ENCODE measurements at places on chromosomes 3 and 15.

GRCh38 chr3:43378066-43378935 is 92.0 kb downstream of the SNRK start:
- peak; percentile 75 for DNase-seq

DNA sequence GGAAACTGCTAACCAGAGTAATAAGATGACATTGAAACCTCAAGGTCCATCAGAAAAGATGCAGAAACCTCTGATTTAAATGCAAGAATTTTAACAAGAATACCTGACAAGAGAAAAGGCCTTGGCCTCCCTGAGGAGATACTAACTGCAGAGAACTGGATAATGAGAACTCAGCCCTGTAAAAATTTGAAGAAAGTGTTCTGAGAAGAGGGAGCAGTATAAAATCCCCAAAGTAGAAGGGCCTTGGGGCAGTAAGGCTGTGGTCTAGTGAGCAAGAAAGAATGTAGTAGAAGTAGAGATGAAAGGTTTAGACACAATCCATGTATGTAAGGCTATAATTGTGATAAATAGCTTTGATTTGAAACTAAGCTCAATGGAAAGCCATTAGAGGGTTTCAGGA is 394.1 kb downstream of the ZBBX start:
- no peak for DNase-seq

DNA sequence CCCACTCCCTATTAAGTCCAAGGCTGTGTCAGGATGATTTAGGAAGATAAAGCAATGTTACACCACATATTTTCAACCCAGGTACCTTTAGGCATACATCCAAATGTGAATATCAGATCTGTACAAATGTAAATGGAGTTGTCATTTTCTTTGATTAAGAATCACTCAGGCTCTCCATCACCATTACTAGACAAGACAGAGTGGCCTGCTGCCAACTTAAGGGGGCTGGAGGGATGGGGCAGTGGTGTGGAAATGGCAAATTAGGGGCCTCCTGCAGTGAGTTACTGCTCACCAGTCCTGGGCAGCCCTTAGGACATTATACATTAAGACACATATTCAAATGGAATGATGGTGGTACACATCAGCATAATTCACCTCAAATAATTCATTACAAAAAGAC is 211.0 kb downstream of the TNIK start:
- no peak for DNase-seq

GRCh38 chr15:38164507-38164906 is 88.1 kb upstream of the SPRED1 start:
- DNase-seq: no peak

DNA sequence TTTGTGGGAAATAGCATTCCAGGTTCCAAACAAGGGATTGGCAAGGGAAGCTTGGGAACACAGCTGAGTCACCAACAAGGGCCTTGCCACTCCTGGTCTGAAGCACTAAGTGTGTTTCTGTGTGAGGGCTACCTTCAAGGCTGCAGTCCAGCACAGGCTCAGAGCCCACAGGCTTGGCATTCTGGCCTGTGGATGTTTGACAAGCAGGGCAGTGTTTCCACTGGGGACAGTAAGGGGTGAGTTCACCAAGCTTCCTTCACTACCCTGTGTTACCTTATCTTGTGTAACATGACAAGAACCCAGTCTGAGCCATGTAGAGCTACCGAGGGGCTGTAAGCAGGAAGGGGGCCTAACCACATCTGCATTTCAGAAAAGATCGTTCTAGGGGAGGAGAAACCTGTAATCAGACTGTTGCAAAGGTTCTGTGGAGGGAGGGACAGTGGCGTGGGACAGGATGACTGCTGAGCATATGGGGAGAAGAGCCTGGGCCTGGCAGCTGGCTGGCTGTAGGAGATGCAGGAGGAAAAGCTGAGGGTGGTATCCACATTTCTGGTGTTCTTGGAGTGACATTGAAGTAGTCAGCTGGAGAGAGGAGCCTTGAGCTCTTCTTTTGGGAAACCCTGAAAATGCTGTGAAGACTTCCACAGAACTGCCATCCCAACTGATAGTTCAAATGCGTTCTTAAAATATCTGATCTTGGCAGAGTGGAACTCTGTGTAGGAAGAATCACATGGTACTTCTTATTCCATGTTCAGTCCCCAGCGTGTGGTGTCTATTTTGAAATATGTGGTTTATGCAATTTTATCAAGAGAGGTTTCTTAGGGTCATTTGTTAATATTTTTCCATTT is 61.3 kb downstream of the CTDSPL start:
- no peak for DNase-seq

DNA sequence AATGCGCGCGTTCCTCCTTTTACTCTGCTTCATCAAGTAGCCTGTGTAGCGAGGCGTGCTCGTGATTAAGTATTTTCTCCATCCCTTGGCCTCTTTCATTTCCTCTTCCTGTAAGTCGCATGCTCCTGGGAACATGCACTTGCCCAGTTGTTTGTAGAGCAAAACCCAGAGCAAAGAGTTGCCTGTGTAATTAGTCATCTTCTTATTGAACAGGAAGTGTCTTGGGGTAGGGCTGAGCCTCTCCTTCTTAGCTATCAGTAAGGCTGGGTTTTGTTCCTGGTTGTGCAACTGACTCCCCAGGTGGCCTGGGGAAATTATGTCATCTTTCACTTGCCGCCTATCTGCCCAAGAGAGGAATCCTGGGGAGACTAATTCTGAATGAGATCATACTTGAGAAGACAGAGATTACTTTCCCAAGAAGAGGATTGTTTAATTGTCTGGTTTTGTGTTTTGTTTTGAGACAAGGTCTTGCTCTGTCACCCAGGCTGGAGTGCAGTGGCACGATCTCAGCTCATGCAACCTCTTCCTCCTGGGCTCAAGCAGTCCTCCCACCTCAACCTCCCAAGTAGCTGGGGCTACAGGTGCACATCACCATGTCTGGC is 14.9 kb downstream of the LIPH start:
- DNase-seq: peak; percentile 32

GRCh38 chr15:65981837-65982626 is 112.7 kb downstream of the RAB11A start:
- peak; percentile 60 for DNase-seq

Data from stimulated activated CD4-positive, alpha-beta T cell treated with anti-CD3 and anti-CD28 coated beads, Interleukin-2, amount 100 ng/mL, for 24 hours (primary cell).